Uterus (tissue), 4 donors: ENCODE measurements at places on chromosomes 7 and 10. TPM values are rescaled to one million over a fixed set of nuclear protein-coding genes. Genes with fewer than 3 reads are reported as not detected.

DNA sequence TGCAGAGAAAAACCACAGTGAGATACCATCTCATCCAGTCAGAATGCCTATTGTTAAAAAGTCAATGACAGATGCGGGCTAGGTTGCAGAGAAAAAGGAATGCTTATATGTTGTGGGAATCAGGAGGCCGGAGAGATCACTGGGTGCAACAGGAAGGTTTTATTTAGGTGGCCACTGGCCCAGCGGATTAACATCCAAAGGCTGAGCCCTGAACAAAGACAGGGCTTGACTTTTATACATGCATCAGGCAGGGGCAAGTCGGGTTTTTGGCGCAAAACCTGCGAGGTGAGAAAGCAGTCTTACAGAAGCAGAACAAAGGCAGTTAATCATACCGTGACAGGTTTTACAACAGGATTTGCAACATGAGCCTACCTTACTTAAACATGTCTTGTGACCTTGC, 620 bp downstream of the ZNF117 start:
- H3K4me1 ChIP-seq, result no peaks in the 10 kb centered on the region
- no peaks in the 10 kb centered on the region for H3K36me3 ChIP-seq

- H3K27ac ChIP-seq, result no peak overlapping the region
- H3K36me3 ChIP-seq, result no peaks in the 10 kb centered on the region
These were observed 112.4 kb upstream of the YAE1 start for GRCh38 chr7:39453743-39454355.

DNA sequence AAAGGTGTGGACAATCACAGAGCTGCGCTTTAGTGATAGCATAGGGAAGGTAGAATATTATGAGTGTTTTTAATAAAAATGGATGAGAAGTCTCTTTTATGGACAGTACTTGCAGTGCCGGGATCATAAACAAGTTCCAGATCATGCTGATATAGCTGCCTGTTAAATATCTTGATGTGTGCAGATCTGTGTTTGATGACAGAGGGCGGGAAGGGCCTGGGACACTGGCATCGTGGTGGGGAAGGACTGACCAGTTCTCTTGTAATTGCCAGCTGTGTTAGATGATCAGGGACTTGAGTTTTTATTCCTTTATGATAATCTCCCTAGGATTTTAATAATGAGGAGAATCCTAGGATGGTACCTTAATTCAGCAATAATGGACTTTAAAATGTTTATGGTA, 14.6 kb downstream of the SND1 start:
- no peaks in the 10 kb centered on the region for H3K4me1 ChIP-seq
- H3K27ac ChIP-seq, result no peak overlapping the region
- DNase-seq, result no peak
- H3K27me3 ChIP-seq, result no peaks in the 10 kb centered on the region

GRCh38 chr7:35280902-35281301, 27.0 kb upstream of the TBX20 start:
- no peaks in the 10 kb centered on the region for H3K27me3 ChIP-seq
- no peak overlapping the region for H3K27ac ChIP-seq
- no peak overlapping the region for H3K4me3 ChIP-seq
- H3K4me1 ChIP-seq, result no peaks in the 10 kb centered on the region
- H3K36me3 ChIP-seq, result no peaks in the 10 kb centered on the region

ZNF33A gene
- 77.8 TPM for total RNA-seq

PDE6C gene
- not detected for total RNA-seq

DNA sequence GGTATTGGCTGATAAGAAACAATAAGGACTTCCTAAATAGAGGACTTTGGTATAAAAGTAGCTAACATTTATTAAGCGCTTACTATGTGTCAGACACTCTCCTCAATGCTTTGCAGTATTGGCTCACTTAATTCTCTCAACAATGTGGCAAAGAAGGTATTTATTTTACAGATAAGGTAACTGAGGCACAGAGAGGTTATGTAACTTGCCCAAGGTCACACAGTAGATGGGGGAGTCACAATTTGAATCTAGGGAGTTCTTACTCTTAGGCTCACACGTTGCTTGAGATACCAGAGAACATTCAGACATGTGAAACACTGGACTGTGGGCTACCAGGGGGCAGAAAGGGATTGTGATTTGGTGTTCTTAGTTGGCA, 60.8 kb upstream of the GPR158 start:
- H3K4me1 ChIP-seq, result no peaks in the 10 kb centered on the region
- no peaks in the 10 kb centered on the region for H3K36me3 ChIP-seq
- H3K27me3 ChIP-seq, result no peaks in the 10 kb centered on the region
- DNase-seq, result no peak
- no peak overlapping the region for H3K27ac ChIP-seq

AOC1 gene
- not detected for total RNA-seq

CCDC3 gene
- total RNA-seq, result 12.4 TPM

DNA sequence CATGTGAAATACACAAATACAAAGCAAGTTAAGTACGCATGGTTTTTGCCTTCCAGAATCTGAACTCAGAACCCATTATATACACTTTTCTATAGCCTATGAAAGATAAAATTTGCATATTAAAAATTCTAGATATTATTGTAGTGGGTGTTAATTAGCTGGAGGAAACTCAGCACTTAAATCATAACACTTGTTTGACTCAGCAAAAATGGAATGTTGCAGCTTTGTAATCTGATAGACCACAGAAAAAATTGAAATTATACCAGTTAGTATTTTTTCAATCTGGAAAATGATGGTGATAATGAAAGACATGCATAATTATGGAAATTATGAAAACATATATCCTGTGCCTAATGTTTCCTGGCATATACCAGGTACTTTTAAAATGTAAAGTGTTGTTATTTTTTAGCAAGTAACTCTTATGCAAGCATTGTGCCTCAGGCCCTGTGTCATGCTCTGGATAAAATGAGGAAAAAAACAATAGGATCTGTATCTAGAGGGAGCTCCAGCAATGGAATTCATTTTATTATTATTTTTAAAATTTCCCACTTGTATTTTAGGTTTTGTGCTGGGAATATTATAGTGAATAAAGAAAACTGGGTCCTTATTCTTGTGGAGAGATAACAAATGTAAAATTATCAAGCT, 490.4 kb upstream of the SEMA3A start:
- H3K4me1 ChIP-seq, result no peaks in the 10 kb centered on the region
- H3K27me3 ChIP-seq, result no peaks in the 10 kb centered on the region
- no peak overlapping the region for H3K4me3 ChIP-seq

LRRC18 gene
- not detected for total RNA-seq

DNA sequence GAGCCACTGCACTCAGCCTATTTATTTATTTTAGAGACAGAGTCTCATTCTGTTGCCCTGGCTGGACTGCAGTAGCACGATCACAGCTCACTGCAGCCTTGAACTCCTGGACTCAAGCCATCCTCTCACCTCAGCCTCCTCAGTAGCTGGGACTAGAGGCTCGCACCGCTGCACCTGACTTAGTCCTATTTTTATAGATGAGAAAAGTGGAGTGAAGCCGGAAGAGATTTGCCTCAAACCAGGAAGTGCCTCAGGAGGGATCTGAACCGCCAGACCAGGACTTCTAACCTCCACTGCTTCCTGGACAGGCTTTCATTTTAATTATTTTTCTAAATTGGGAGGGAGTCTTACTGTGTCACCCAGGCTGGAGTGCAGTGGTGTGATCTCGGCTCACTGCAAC, 17.5 kb upstream of the CLIP2 start:
- DNase-seq, result no peak
- H3K4me1 ChIP-seq, result no peaks in the 10 kb centered on the region
- no peaks in the 10 kb centered on the region for H3K27me3 ChIP-seq
- peak overlapping the region; percentile 88 for H3K27ac ChIP-seq
- H3K4me3 ChIP-seq, result no peak overlapping the region

GRCh38 chr7:111006040-111006439, 84.9 kb upstream of the LRRN3 start:
- DNase-seq, result no peak
- no peaks in the 10 kb centered on the region for H3K27me3 ChIP-seq
- no peak overlapping the region for H3K4me3 ChIP-seq
- no peaks in the 10 kb centered on the region for H3K4me1 ChIP-seq
- no peaks in the 10 kb centered on the region for H3K36me3 ChIP-seq
